NCI-H146 (cell line): ENCODE measurements at places on chromosomes 1 and 21.
A peak's percentile ranks its signal among the peaks of the same experiment; 100 is the strongest.

GRCh38 chr21:34992736-34993398 is 56.2 kb downstream of the RUNX1 start:
- no peak for DNase-seq

- DNase-seq, result no peak
Measured at GRCh38 chr1:117020526-117021156, 19.1 kb downstream of the CD101 start.

GRCh38 chr1:23867895-23868556 is at the start of gene FUCA1:
FUCA1 (minus strand) TSS chr1:23868290; CDS start chr1:23868286, 4 bp downstream.
- DNase-seq, result peak; percentile 97

- no peak for DNase-seq
Measured at GRCh38 chr1:197321811-197322210, 53.8 kb downstream of the CRB1 start.

GRCh38 chr1:84386716-84387479 is 11.4 kb upstream of the DNASE2B start:
- DNase-seq, result peak; percentile 28

- no peak for DNase-seq
Measured at GRCh38 chr1:237249120-237249519, 207.1 kb downstream of the RYR2 start.

- no peak for DNase-seq
Measured at GRCh38 chr1:229664133-229664689, 38.2 kb downstream of the URB2 start.

DNA sequence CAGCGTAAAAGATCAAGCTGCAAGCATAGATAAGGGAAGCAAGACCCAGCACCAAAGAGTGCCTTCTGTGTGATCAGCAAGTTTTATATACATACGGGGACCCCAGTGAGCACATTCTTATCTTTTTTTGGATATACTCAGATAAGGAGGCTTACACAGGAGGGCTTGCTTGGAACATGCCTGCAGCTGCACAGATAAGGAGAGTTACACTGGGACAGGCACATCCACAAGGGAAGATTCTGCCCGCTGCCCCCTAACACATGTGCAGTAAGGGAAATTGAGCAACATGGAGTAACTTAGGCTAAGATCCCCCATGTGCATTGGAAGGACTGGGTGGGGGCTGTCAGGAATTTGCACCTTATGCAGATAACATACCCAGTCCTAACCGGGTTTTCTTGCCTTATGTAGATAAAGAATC is 1334.8 kb downstream of the MRPL39 start:
- no peak for DNase-seq

DNA sequence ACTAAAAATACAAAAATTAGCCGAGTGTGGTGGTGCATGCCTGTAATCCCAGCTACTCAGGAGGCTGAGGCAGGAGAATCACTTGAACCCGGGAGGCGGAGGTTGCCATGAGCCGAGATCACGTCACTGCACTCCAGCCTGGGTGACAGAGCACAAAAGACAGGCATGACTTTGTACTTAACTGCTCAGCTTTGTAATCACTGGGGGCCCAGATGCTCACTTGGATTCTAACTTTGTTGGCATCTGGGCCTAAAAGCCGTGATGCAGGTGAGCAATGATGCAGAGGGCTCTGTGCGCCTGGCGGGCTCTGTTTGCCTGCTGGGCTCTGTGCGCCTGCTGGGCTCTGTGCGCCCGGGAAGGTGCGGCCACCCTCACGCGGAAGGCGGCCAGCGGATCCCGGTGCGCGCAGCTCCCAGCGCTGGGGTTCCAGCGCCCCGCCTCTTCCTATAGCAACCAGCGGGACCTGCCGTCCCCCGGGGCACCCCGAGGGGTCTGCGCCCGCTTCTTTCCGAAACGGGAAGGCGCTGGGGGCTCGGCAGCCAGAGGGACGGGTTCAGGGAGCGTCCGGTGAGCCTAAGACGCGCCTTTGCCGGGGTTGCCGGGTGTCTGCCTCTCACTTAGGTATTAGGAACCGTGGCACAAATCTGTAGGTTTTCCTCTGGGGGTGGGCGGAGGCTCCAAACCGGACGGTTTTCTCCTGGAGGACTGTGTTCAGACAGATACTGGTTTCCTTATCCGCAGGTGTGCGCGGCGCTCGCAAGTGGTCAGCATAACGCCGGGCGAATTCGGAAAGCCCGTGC is 31.7 kb downstream of the PRMT2 start:
- DNase-seq, result peak; percentile 48

GRCh38 chr21:34690793-34691175 is 22.0 kb downstream of the CLIC6 start:
- no peak for DNase-seq

GRCh38 chr21:14547834-14548513 is 1.9 kb upstream of the SAMSN1 start:
- no peak for DNase-seq

GRCh38 chr1:218865591-218865990 is 308.1 kb upstream of the LYPLAL1 start:
- DNase-seq, result no peak

GRCh38 chr1:207866471-207867135 is 44.3 kb downstream of the CD34 start:
- no peak for DNase-seq

- peak; percentile 75 for DNase-seq
Measured at GRCh38 chr1:6246497-6247467, 2.8 kb downstream of the HES3 start.

GRCh38 chr1:119097380-119097779 is 43.1 kb downstream of the WARS2 start:
- no peak for DNase-seq

DNA sequence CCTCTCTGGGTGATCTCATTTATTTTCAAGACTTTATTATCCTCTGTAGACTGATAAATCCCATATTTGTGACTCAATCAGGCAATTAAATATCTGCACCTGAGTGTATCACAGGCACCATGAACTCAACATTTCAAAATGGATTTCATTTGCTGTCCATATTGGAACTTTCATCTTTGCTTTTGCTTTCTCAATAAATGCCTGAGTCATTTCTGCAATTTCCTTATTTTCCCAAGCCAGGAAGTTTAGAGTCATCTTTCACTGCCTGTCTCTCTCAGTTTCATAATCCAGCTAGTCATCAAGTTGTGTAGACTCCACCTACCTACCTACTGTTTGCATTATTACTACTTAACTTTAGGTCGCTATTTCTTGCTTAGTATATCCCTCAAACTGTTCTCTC is 540.9 kb downstream of the LMO4 start:
- DNase-seq, result no peak
